ENCODE measurements at places on chromosomes 4 and X. TPM values are rescaled to one million over a fixed set of nuclear protein-coding genes. Genes with fewer than 3 reads are reported as not detected.

TSPAN7 gene
- 2.7 TPM for total RNA-seq

RBBP7 gene
- total RNA-seq, result 142 TPM

SMPX gene
- not detected for total RNA-seq

TCEAL6 gene
- total RNA-seq, result not detected

FATE1 gene
- not detected for total RNA-seq

L1CAM gene
- 0.05 TPM for total RNA-seq
